ENCODE measurements at places on chromosomes 7 and 10. TPM values are rescaled to one million over a fixed set of nuclear protein-coding genes. Genes with fewer than 3 reads are reported as not detected.

DNA sequence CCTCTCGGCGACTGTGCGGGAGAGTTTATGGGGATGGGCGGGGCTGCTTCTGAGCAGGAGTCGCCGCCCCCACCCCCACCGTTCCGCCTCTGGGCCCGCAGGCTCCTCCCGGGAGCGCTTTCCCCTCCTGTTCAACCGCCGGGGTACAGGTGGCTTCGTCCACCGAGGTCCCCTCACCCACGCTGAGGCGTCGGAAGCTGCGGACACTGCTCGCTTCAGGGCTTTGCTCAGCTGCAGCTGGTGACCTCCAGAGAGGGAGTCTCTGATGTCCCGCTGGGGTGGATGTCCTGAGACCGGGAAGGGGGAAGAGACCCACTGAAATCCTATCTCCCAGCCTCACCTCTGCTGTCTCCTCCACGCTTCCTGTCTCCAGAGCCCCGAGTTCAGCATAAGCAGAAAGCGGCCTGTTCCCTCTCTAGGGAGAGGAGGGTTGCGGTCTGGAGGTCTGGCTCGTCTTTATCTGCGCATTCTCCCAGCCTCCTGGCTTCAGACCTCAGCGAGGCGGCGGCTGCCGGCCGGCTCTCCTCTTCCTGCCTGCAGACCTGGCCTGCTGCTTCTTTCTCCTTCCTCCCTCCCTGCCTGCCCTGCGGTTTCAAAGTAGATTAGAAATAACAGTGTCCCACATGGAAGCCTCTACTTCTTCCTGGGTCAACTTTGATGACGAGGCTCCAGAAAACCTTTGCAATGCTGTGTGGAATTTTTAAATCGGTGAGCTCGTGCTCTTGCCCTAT lies 1.8 kb downstream of the CYP2E1 start:
- no peak for DNase-seq

- DNase-seq, result no peak
Observed at GRCh38 chr10:79003183-79004100, 65.3 kb upstream of the ZMIZ1 start.

GRCh38 chr10:8389630-8390029 lies 335.1 kb downstream of the GATA3 start:
- no peak for DNase-seq

DNA sequence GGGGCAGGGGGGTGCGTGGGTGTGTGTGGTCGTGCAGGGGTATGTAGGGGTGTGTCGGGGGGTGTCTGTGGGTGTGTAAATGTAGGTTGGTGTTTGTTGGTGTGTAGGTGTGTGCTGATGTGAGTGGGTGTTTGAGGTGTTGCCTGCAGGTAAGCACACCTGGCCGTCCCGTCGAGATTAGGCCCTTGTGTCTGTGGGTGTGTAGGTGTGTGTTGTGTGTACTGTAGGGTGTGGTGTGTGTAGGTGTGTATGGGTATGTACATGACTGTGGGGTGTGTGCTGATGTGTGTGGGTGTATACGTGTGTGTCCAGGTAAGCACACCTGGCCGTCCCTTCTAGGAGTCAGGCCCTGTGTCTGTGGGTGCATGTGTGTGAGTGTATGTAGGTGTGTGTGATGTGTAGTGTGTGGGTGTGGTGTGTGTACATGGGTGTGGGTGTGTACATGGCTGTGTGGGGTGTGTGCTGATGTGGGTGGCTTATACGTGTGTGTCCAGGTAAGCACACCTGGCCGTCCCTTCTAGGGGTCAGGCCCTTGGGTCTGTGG lies 15.8 kb downstream of the FAM20C start:
- DNase-seq, result no peak

Gene MMRN2
- 16.5 TPM for total RNA-seq

Gene C10orf62
- not detected for total RNA-seq

Gene TSPAN15
- 81.9 TPM for total RNA-seq

Gene OPN1SW
- total RNA-seq, result not detected
